ENCODE measurements at places on chromosomes 16 and 17. TPM values are rescaled to one million over a fixed set of nuclear protein-coding genes. Genes with fewer than 3 reads are reported as not detected.

The TMEM231 gene
- 13.8 TPM for total RNA-seq

The SMIM22 gene
- not detected for total RNA-seq

The STX1B gene
- 1.1 TPM for total RNA-seq

The ACSF2 gene
- total RNA-seq = 22.5 TPM

The SLC16A13 gene
- total RNA-seq = 2.7 TPM

The TPPP3 gene
- not detected for total RNA-seq

The LPO gene
- total RNA-seq = not detected

The GLP2R gene
- total RNA-seq = not detected

The KRT24 gene
- not detected for total RNA-seq

The KRTAP4-9 gene
- total RNA-seq = not detected

The SALL1 gene
- total RNA-seq = not detected

The TCAP gene
- total RNA-seq = 0.33 TPM

The C16orf54 gene
- total RNA-seq = not detected

The CFAP97D1 gene
- total RNA-seq = not detected

The IL17C gene
- not detected for total RNA-seq

The PHOSPHO1 gene
- total RNA-seq = not detected

The CA7 gene
- total RNA-seq = not detected

The CA5A gene
- total RNA-seq = not detected

The TEKT1 gene
- not detected for total RNA-seq

The HID1 gene
- total RNA-seq = 3.8 TPM

The KRTAP16-1 gene
- not detected for total RNA-seq

The MTHFSD gene
- 17.3 TPM for total RNA-seq

The NPIPA3 gene
- 6.3 TPM for total RNA-seq

The ACSM3 gene
- 1.5 TPM for total RNA-seq

The DHRS7C gene
- total RNA-seq = not detected

The KRTAP9-2 gene
- not detected for total RNA-seq

The ASPA gene
- total RNA-seq = 0.33 TPM

The CACNA1G gene
- total RNA-seq = 0.09 TPM

The DPH1 gene
- 29.0 TPM for total RNA-seq

The TAC4 gene
- total RNA-seq = not detected

The CETP gene
- total RNA-seq = not detected

The ZNF668 gene
- total RNA-seq = 14.7 TPM

The RHBDL1 gene
- total RNA-seq = 3.2 TPM

The RABEP2 gene
- 24.0 TPM for total RNA-seq

The HSPB9 gene
- total RNA-seq = not detected

The FBXO39 gene
- total RNA-seq = 0.56 TPM

The ENPP7 gene
- total RNA-seq = not detected

The CARD14 gene
- 0.67 TPM for total RNA-seq

The CTRB1 gene
- not detected for total RNA-seq

The TLCD3B gene
- total RNA-seq = not detected

The CLDN6 gene
- total RNA-seq = not detected

The HOXB5 gene
- total RNA-seq = not detected

The DNAAF8 gene
- 0.71 TPM for total RNA-seq

The USP36 gene
- 35.7 TPM for total RNA-seq

The MRPS23 gene
- 48.4 TPM for total RNA-seq

The MMP25 gene
- total RNA-seq = 0.54 TPM

The ADAP2 gene
- 1.5 TPM for total RNA-seq

The SULT1A2 gene
- 0.67 TPM for total RNA-seq

The ADGRG3 gene
- not detected for total RNA-seq

The GJC1 gene
- total RNA-seq = 7.0 TPM

The KCNH4 gene
- not detected for total RNA-seq

The TP53TG3C gene
- 0.33 TPM for total RNA-seq

The KRT28 gene
- total RNA-seq = not detected

The GNG13 gene
- total RNA-seq = not detected

The FADS6 gene
- total RNA-seq = not detected

The KRTAP3-2 gene
- not detected for total RNA-seq

The ITPRIPL2 gene
- total RNA-seq = 46.8 TPM

All from mammary epithelial cell (primary cell).